ENCODE measurements at places on chromosomes 5 and 9. TPM values are rescaled to one million over a fixed set of nuclear protein-coding genes. Genes with fewer than 3 reads are reported as not detected.

The BRINP1 gene
- total RNA-seq: not detected

- no peaks in the 10 kb centered on the region for H3K27me3 ChIP-seq
Measured at GRCh38 chr9:69798744-69799143, 21.9 kb upstream of the CFAP95 start.

The SPATA31C1 gene
- not detected for total RNA-seq

DNA sequence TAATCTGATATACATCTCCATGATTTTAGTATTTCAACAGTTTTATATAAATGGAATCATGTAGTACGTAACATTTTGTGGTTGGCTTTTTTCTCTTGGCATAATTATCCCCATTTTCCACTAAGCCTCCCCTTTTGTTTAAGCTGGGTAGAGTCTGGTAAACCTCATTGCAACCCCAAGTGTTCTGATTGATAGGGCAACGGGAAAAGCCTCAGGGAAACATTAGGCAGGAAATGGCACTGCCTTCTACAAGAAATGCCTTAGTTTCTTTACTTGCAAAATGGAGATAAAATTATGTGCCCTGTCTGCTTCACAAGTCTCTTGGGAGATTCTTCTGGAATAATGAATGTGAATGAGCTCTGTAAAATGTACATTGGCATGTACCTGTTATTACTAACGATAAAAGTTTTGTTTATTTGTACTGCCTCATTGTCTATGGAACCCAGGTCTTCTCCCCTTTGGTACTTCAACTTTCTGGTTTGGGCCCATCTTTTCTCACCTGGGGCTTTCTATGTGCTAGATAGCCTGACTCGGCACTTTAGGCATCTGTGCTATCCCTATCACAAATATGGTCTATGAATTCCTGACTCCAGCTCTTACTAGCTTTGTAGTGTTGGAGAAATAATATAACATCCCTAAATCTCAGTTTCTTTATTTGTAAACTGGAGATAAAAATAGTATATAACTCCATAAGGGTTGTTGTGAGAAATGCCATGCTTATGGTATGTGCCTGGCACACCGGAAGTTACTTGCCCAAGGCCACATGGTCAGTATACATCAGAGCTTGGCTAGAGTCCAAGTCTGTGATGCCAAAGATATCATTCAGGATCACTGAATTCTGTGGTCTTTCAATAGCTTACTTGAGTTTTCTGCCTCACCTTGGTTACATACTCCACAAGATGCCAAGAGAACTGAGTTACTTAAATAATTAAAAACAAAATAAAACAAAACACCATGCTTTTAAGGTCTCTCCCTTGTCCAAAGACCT is 48.2 kb upstream of the ZNF169 start:
- no peak overlapping the region for H3K4me3 ChIP-seq
- peaks cover 4% of the 10 kb centered on the region for H3K27me3 ChIP-seq
- no peak for DNase-seq
- no peak overlapping the region for H3K27ac ChIP-seq
- no peaks in the 10 kb centered on the region for H3K4me1 ChIP-seq

The KCNMB1 gene
- not detected for total RNA-seq

The TYRP1 gene
- not detected for total RNA-seq

The WDR38 gene
- not detected for total RNA-seq

The PCSK5 gene
- total RNA-seq: 1.8 TPM

DNA sequence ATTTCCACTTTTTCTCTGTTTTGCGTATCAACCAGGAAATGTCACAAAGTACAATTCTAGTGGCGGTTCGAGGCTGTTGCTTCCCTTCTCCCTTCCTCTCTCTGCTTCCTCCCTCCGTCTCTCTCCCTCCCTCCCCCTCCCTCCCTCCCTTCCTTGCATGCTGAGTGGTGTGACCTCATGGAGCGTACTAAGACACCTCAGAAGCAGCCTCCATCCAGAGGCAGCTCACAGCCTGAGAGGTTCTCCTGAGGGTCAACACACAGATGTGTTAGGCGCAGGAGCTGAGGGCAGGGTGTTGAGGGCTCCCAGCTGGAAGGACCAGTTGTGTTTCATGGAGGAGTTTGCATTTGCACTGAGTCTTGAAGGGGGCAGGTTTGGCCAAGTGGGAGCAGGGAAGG is 57.7 kb downstream of the COL5A1 start:
- no peak overlapping the region for H3K27ac ChIP-seq
- no peaks in the 10 kb centered on the region for H3K27me3 ChIP-seq
- no peaks in the 10 kb centered on the region for H3K4me1 ChIP-seq
- no peak overlapping the region for H3K4me3 ChIP-seq
- no peaks in the 10 kb centered on the region for H3K36me3 ChIP-seq

- H3K27me3 ChIP-seq: no peaks in the 10 kb centered on the region
- H3K4me1 ChIP-seq: no peaks in the 10 kb centered on the region
- no peaks in the 10 kb centered on the region for H3K36me3 ChIP-seq
- DNase-seq: no peak
Measured at GRCh38 chr5:14439087-14439871, 142.3 kb upstream of the OTULINL start.

GRCh38 chr5:139186261-139186660 is 11.9 kb downstream of the SIL1 start:
- H3K27ac ChIP-seq: no peak overlapping the region
- no peaks in the 10 kb centered on the region for H3K27me3 ChIP-seq
- H3K36me3 ChIP-seq: no peaks in the 10 kb centered on the region
- H3K4me1 ChIP-seq: no peaks in the 10 kb centered on the region
- DNase-seq: no peak
- H3K4me3 ChIP-seq: no peak overlapping the region

The ADAMTSL2 gene
- not detected for total RNA-seq

The ORM1 gene
- not detected for total RNA-seq

DNA sequence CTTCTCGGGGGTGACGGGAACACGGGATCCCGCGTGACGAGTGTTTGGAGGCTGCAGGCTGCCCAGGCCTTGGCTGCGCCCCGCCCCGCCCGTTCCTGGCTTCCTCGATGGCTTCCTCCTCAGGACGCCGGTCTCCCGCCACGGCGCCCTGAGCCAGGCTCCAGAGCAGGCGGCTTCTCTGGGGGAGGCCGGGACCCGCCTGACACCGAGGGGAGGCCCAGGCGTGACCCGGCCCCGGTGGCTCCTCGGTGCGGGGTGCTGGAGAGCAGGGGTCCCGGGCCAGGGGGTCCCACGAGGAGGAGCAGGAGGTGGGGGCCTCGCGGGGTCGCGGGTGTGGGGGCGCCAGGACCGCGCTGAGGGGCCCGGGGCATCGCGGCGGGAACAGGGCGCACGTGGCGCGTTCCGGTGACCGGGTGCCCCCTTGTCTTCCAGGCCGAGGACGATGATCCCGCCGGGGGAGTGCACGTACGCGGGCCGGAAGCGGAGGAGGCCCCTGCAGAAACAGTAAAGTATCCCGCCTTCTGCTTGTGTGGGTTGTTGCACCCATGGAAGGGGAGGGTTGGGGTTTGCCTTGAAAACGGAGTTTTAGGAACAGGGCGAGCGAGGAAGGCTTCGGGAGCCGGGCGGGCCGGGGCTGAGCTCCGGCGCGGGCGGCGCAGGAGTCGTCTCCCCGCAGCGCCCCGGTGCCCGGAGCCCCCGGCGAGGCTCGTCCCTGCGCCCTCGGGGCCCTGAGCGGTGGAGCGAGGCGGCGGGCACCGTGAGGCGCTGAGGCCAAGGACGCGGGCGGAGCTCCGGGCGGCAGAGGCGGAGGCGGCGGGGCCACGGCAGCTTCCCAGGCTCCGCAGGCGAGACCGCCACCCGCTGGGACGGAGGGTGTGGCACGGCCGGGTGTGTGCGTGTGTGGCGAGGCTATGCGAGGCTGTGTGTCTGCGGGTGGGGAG is 22.2 kb downstream of the AHRR start:
- no peaks in the 10 kb centered on the region for H3K27me3 ChIP-seq
- H3K27ac ChIP-seq: no peak overlapping the region
- peak; percentile 65 for DNase-seq

DNA sequence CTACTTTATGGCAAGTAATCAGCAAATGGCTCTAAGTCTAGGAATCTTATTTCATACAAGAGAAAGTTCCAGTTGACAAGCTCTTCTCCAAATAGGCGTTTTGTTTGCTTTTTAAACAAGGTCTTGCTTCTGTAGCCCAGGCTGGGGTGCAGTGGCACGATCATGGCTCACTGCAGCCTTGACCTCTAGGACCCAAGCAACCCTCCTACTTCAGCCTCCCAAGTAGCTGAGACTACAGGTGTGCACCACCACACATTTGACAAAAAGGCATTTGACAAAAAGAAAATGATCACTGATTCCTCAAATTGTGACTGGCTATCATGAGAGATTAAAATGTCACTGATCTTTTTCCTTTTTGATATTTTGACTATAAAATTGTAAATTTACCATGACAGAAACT is 31.8 kb downstream of the NR6A1 start:
- H3K4me3 ChIP-seq: no peak overlapping the region
- no peak overlapping the region for H3K27ac ChIP-seq
- DNase-seq: no peak

The PCDH1 gene
- total RNA-seq: not detected

The ZDHHC11B gene
- 0.40 TPM for total RNA-seq

DNA sequence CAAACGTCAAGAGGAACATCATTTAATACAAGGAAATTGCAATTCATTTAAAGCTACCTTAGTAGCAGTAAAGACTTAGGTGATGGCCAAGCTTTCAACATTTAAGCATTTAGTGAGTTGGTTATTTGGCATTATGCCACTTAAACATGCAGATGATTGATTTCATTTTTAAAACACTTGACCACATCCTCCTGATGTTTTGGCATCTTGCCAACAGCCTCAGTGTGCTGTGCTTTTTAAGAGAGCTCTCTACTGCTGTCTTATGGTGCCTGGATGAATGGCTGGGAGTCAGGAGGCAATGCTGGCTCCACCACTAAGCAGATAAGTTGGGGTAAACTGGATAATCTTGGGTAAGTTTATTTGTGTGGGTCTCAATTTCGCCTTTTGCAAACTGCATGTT is 364.5 kb downstream of the MAN2A1 start:
- H3K4me1 ChIP-seq: peaks cover 26% of the 10 kb centered on the region
- H3K27ac ChIP-seq: no peak overlapping the region
- no peak overlapping the region for H3K4me3 ChIP-seq
- H3K36me3 ChIP-seq: no peaks in the 10 kb centered on the region

DNA sequence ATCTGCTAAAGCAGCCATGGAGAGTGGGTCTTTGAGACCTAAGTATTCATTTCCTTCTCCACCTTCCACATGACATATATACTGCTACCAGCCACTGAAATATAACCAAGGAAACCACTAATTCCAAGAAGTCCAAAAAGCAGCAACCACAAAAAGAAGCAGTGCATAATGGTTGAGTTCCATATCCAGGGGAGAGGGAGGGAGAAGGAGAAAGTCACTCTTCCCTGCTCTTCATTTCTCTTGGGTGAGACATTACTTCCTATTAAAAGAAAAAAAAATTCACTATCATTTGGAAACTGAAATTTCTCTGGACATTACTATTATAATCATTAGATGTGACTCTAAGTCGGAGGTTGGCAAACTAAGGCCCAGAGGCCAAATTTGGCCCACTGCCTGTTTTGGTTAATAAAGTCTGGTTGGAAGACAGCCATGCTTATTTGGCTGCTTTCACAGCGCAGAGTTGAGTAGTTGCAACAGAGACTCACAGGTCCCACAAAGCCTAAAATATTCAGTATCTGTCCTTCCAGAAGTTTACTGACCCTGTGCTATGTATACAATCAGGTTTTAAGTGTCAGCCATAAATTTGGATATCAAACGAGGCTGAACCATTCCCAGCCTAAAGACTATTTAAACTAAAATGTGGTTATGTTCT is 168.6 kb downstream of the MPDZ start:
- H3K36me3 ChIP-seq: no peaks in the 10 kb centered on the region
- DNase-seq: no peak
- H3K27me3 ChIP-seq: no peaks in the 10 kb centered on the region
- no peak overlapping the region for H3K27ac ChIP-seq
- no peaks in the 10 kb centered on the region for H3K4me1 ChIP-seq

GRCh38 chr5:131268758-131269370 is 5.0 kb downstream of the CDC42SE2 start:
- no peak overlapping the region for H3K27ac ChIP-seq
- no peak for DNase-seq
- H3K4me1 ChIP-seq: peaks cover 63% of the 10 kb centered on the region
- H3K36me3 ChIP-seq: no peaks in the 10 kb centered on the region
- peak overlapping the region; percentile 29 for H3K4me3 ChIP-seq
- no peaks in the 10 kb centered on the region for H3K27me3 ChIP-seq

- H3K4me3 ChIP-seq: no peak overlapping the region
- no peaks in the 10 kb centered on the region for H3K4me1 ChIP-seq
- no peak overlapping the region for H3K27ac ChIP-seq
- no peak for DNase-seq
- no peaks in the 10 kb centered on the region for H3K36me3 ChIP-seq
Measured at GRCh38 chr9:37746448-37747270, 6.9 kb upstream of the TRMT10B start.

- H3K4me3 ChIP-seq: no peak overlapping the region
- no peaks in the 10 kb centered on the region for H3K27me3 ChIP-seq
- no peaks in the 10 kb centered on the region for H3K4me1 ChIP-seq
- no peak for DNase-seq
- H3K27ac ChIP-seq: no peak overlapping the region
Measured at GRCh38 chr5:94217745-94218144, 400.7 kb downstream of the KIAA0825 start.

The ANKRD20A1 gene
- not detected for total RNA-seq

The CORO2A gene
- total RNA-seq: 5.1 TPM

The PCDHB8 gene
- not detected for total RNA-seq

DNA sequence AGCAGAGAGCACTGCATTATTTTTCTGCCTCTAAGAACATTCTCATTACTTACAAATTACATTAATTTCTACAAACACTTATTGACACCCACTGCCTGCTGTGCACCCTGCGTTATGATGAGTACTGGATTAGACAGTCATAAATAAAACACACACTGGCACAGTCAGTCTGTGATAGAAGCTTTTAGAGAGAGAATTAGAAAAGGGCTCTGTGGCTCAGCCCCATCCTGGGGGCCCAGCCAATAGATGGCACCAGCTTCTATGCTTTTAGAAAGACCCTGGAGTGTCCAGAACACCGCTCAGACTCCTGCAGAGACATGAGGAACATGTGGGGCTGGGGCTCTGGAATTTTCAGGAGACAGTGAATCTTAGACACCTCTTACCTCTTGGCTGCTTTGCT is 61.0 kb upstream of the RAPGEF1 start:
- H3K27ac ChIP-seq: no peak overlapping the region
- no peaks in the 10 kb centered on the region for H3K36me3 ChIP-seq
- H3K4me3 ChIP-seq: no peak overlapping the region
- no peaks in the 10 kb centered on the region for H3K27me3 ChIP-seq
- no peak for DNase-seq
